ENCODE measurements at places on chromosomes 1 and 21.

DNA sequence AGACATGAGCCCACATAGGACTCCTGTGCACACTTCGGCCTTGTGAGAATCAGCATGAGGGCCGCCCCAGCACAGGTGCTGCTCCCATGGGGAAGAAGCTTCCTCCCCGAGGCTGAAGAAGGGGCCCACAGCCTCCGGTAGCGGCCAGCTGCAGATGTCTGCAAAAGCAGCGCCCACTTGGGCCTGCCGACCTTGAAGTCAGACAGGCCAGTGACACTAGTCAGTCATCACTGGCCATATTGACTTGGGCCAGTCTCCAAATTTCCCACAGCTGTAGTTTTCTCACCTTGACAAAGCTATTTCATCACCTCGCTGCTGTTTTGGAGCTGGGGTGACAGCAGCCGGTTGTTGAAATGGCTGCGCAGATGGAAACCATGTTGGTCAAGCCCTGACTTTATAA is 83.0 kb downstream of the RIPK4 start:
- no peaks in the 10 kb centered on the region for H3K4me1 ChIP-seq
- H3K27me3 ChIP-seq = peaks cover 26% of the 10 kb centered on the region
- no peak overlapping the region for H3K27ac ChIP-seq
- H3K36me3 ChIP-seq = no peaks in the 10 kb centered on the region

GRCh38 chr1:216075339-216075738 is 347.9 kb downstream of the USH2A start:
- no peaks in the 10 kb centered on the region for H3K4me1 ChIP-seq
- no peak overlapping the region for H3K27ac ChIP-seq
- no peak for DNase-seq
- H3K4me3 ChIP-seq = no peak overlapping the region
- no peaks in the 10 kb centered on the region for H3K27me3 ChIP-seq

- no peak overlapping the region for H3K27ac ChIP-seq
- H3K4me3 ChIP-seq = no peak overlapping the region
- no peak for DNase-seq
- H3K27me3 ChIP-seq = peaks cover 7% of the 10 kb centered on the region
Measured at GRCh38 chr21:17491716-17492414, 21.0 kb upstream of the CXADR start.

- H3K4me3 ChIP-seq = no peak overlapping the region
- DNase-seq = no peak
- H3K4me1 ChIP-seq = no peaks in the 10 kb centered on the region
- no peak overlapping the region for H3K27ac ChIP-seq
- H3K36me3 ChIP-seq = no peaks in the 10 kb centered on the region
Measured at GRCh38 chr1:82330330-82330729, 529.6 kb downstream of the ADGRL2 start.

DNA sequence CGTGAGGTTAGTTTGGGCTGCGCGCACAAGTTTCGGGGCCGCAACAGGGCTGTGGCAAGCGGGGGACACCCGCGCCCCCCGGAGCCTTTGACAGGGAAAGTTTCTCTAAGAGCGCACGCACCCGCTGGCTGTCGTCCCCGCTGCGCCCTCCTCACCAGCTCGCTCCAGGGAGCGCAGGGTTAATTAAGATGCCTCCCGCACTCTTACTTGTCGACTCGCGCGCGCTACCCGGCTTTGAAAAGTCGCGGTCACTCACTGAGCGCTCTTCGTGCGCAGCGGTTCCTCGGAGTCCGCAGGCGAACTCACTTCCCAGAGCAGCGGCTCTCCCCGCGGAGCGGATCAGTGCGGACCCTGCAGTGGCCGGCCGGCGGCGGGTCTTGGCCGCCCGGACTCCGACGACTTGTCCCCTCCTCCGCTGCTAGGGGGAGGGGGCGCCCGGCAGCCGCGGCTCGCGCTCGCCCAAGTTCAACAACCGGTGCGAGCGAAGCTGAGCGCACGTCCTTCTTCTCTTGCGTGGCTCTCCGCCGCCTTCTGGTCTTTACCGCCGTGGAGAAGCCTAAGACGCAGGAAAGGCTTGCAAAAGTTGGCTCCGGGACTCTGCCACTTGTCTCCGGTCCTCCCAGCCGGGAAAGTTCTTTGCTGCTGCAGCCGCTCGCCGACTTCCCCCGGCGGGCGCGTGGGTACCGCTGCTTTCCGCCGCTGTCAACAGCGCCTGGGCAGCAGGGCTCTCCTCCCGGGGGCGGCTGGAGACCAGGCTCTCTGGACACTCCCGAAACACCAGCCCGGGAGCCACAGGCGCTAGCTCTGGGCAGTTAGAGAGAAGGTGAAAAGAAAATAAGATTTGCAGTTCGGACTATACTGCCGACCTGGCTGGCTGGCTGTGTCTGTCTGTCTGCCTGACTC is 506 bp downstream of the JUN start:
- peak overlapping the region; percentile 78 for H3K4me3 ChIP-seq
- H3K36me3 ChIP-seq = peaks cover 8% of the 10 kb centered on the region
- peaks cover 6% of the 10 kb centered on the region for H3K4me1 ChIP-seq
- peak overlapping the region; percentile 95 for H3K27ac ChIP-seq

- H3K27me3 ChIP-seq = no peaks in the 10 kb centered on the region
- no peak for DNase-seq
- H3K4me1 ChIP-seq = no peaks in the 10 kb centered on the region
- H3K27ac ChIP-seq = no peak overlapping the region
Measured at GRCh38 chr1:196461521-196461920, 146.7 kb downstream of the KCNT2 start.

DNA sequence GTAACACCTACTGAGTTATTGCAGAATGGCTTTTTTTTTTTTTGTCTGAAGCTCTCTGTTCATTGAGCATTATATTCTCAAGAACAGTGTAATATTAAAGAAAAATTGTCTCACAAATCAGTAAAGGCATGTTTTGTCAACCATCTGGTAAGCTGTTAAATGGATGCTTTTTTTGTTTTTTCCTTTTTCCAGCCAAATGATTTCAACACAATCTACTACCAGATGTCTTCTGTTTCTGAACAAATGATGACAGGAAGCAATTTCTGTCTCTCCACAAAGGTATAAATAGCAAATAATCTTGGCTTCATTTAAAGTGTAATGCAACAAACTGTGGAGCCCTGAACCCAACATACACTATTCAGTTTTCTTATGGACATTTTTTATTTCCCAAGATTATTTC is 78.6 kb upstream of the RGS2 start:
- H3K4me1 ChIP-seq = no peaks in the 10 kb centered on the region
- H3K36me3 ChIP-seq = no peaks in the 10 kb centered on the region
- H3K27ac ChIP-seq = no peak overlapping the region
- DNase-seq = no peak
- H3K4me3 ChIP-seq = no peak overlapping the region

- peaks cover 3% of the 10 kb centered on the region for H3K36me3 ChIP-seq
- no peak for DNase-seq
- H3K27me3 ChIP-seq = no peaks in the 10 kb centered on the region
- no peak overlapping the region for H3K27ac ChIP-seq
Measured at GRCh38 chr1:39154553-39155421, 49.7 kb upstream of the MACF1 start.

All from memory B cell (primary cell).